ENCODE measurements at places on chromosomes 11 and 22. TPM values are rescaled to one million over a fixed set of nuclear protein-coding genes. Genes with fewer than 3 reads are reported as not detected.

GRCh38 chr11:45737056-45737455 lies 67.9 kb upstream of the SLC35C1 start:
- DNase-seq, result no peak

- no peak for DNase-seq
Observed at GRCh38 chr11:117618982-117619355, 178.0 kb downstream of the DSCAML1 start.

DNA sequence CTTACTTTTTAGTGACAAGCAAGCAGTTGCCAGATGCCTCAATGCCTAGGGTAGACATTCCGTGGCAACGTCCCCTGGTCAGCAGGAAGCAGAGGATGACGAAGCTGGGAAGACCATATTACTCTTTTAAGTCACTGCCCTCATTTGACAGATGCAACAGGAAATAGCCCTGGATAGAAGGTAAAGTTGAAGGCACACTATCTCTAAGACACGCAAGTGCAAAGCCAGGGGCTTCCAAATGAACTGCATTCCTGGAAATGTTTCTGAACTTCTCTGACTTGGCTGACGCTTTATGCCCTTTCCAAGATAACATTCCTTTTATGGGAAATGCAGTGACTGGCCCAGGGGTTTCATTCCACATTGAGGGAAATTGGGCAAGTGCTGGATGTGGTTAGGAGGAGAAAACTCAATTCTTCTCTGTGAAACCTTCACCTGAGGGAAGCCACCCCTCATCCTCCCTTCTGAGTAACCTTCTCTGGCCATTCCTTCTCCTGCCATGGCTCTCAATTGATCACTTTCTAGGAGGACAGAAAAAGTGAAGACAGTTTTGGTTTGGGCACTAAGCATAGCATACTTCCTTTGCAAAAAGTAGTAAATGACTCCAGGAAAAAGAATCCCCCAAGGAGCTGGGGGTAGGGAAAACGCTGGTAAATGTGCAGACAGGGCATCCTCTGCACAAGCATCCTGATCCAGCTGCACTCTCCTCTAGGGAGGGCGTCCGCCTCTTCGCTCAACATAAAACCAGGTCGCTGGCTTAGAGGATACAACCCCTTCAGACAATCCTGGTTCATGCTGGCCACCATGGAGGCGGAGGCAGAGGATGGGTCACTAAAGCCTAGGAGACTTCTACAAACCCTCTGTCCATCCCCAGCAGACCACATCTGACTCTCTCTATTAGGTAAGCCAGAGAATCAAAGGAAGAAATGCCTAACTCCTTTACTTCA lies 14.5 kb downstream of the PCSK7 start:
- no peak for DNase-seq

GRCh38 chr22:20786536-20786979 lies 12.6 kb downstream of the SERPIND1 start:
- no peak for DNase-seq

- no peak for DNase-seq
Observed at GRCh38 chr11:75576017-75576416, 14.0 kb downstream of the SERPINH1 start.

DNA sequence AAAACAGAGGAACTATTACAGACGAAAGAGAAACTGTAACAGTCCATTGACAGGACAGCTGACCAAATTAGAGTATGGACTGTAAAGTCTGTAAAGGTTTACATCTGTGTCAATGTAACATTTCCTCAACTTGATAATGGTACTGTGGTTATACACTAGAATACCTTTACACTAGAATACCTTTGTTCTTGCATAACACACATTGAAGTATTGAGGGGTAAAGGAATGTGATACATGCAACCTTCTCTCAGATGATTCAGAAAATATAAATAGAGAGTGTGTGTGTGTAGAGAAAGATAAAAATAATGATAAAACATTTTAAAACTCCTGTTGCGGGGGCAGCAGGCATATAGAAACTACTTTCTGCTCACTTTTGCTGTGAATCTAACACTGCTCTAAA lies 5.6 kb upstream of the EEF1G start:
- no peak for DNase-seq

DNA sequence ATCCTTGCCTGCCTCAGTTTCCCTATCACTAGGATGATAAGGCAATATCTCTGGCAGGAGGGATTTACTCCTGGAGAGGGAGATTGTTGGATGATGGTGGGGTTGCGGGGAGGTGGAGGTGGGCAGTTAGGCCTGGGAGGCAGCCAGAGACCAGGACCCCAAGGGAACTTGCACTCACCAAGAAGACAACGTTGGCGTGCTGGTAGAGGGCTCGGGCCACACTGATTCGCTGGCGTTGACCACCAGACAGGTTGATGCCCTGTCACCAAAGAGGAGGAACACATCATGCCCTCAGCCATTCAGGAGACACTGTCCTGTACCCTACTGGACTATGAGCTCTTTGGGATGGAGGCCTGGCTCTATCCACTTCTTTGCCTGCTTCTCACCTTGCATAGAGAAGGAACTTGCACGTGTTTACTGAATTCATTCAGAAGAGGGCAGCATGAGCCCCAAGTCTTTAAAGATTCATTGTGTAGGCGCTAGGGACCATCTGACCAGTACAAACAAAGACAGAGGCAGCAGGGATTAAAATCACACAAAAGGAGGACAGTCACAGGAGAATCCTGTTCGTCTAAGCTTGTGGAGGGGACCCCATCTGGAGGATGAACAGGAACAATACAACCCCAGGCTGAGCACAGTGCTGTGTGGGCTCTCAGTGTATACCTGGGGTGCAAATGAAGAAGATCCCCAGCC lies 24.2 kb upstream of the KCNJ11 start:
- DNase-seq, result no peak

GRCh38 chr11:77384571-77384970 lies 83.1 kb upstream of the GDPD4 start:
- DNase-seq, result no peak

The IFITM2 gene
- total RNA-seq, result 46.6 TPM

The TNNT3 gene
- total RNA-seq, result not detected

The OR6A2 gene
- 0.20 TPM for total RNA-seq

The TSGA10IP gene
- not detected for total RNA-seq

The EFCAB6 gene
- total RNA-seq, result 0.14 TPM

The RIMBP3C gene
- total RNA-seq, result 0.04 TPM

The KRTAP5-11 gene
- not detected for total RNA-seq

The JAML gene
- 0.35 TPM for total RNA-seq

The C1QTNF5 gene
- total RNA-seq, result 101 TPM
